ENCODE measurements at places on chromosomes 3 and 15. TPM values are rescaled to one million over a fixed set of nuclear protein-coding genes. Genes with fewer than 3 reads are reported as not detected.

FOXL2 gene
- not detected for total RNA-seq

TRH gene
- total RNA-seq: not detected

FAM43A gene
- 5.2 TPM for total RNA-seq

HDDC3 gene
- 19.5 TPM for total RNA-seq

GHRL gene
- 0.81 TPM for total RNA-seq

ACOX2 gene
- 12.8 TPM for total RNA-seq

Measured in ureter (tissue), 1 donor.